Dorsolateral prefrontal cortex (tissue), 122 donors: ENCODE measurements at places on chromosomes 4 and X. TPM values are rescaled to one million over a fixed set of nuclear protein-coding genes. Genes with fewer than 3 reads are reported as not detected.

DNA sequence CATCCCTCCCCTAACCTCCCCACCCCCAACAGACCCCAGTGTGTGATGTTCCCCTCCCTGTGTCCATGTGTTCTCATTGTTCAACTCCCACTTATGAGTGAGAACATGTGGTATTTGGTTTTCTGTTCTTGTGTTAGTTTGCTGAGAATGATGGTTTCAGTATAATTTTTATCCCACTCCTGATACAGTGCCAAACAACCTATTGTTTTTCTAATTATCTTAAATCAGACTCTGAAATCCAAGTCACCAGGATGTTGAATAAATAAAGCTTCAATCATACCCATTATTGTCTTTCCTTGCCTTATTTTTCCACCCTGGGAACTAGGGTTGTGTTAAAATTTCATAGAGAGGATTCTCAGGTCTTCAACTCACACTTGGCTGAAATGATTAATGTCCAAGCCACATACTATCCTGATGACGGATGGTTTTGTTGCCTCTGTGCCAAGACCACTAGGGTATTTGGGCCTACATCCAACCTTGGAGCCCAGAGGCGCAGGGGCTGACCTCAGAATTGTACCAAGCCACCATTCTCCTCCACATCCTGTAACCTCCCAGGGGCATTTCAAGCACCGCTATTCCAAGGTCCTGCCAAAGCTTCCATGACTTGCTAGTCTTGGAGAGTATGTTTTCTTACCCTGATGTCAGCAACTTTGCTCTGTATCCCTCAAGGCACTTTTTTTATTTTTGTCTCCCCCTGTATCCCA is 332.4 kb downstream of the ARHGAP24 start:
- no peak for DNase-seq

GRCh38 chrX:46620505-46620904 is 46.9 kb downstream of the CHST7 start:
- DNase-seq, result no peak

- DNase-seq, result no peak
Observed at GRCh38 chr4:138696771-138697170, 318.8 kb upstream of the NOCT start.

DNA sequence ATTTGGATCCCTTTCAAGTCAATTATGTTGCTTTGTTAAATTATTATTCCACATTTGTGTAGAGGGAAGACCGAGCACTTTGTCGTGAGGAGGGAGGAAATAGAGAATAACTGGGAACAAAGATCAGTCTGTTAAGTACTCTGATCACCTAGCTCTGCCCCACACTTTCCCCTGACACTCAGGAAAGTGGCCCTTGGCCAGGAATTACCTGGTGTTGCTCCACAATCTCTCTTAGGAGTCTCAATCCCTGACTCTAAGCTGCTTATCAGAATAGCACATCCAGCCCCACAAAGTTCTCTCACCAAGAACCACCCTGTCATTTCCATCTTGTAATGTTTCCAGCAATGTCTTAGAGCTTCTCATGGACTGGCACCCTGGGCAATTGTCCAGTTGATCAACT is 83.8 kb upstream of the BMPR1B start:
- no peak for DNase-seq

GRCh38 chr4:183797445-183798300 is 107.4 kb upstream of the STOX2 start:
- DNase-seq, result no peak

TMPRSS11A gene
- total RNA-seq, result not detected
